T follicular helper cell (primary cell): ENCODE measurements at places on chromosomes 2 and 18.

DNA sequence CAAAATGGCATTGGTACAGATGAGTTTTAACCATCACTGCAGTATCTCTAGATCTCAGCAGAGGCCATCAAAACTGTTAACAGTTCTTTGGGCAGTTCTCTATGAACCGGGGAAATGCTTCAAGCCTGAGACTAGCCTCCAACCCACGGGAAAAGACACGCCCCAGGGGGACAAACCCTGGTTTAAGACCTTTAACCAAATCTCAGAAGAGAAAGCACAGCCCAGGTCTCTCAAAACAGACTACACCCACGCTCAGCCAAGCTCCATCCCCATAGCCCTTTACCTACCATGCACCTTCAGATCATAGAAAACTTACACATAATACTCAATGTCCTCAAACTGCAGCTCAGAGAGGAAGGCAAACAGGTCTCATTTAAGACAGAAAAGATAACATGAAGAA is 78.3 kb downstream of the TMEM163 start:
- no peak for DNase-seq

DNA sequence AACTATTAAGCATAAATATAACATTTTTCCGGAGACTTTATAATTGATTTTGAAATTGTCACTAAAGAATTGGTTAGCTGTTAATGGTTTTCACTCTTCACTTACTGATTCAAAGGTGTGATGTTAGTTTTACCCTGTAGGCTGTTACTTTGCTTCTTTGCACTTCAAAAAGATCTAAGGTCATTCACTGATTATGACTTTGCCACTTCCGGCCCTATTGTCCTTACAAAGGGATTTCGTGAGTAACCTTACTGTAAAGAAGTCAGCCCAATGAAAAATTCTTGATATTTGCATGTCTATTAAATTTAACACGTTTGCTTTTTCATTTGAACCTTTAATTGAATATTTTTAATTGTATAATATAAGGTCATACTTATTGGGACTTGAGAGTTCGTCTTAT is 61.4 kb downstream of the GREB1L start:
- DNase-seq = no peak

DNA sequence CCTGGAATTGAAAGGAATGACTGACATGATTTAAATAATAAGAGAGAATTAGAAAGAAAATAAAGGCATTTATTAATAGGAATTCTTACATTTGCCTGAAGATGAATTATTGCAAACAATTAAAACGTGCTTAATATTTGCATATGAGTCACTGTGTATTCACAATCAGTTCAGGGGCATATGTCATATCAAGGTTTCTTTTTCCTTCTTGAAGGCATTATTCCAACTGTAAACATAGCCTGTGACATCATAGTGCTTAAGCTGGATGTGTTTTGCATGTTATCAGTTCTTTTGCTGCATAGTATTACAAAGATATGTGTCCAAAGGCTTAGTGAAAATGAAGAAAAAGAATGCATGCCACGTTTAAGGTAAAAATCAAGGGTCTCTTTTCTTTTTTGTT is 80.8 kb downstream of the MEIS1 start:
- DNase-seq = no peak

- DNase-seq = no peak
These were observed 327.2 kb upstream of the PKDCC start for GRCh38 chr2:41720331-41721251.

DNA sequence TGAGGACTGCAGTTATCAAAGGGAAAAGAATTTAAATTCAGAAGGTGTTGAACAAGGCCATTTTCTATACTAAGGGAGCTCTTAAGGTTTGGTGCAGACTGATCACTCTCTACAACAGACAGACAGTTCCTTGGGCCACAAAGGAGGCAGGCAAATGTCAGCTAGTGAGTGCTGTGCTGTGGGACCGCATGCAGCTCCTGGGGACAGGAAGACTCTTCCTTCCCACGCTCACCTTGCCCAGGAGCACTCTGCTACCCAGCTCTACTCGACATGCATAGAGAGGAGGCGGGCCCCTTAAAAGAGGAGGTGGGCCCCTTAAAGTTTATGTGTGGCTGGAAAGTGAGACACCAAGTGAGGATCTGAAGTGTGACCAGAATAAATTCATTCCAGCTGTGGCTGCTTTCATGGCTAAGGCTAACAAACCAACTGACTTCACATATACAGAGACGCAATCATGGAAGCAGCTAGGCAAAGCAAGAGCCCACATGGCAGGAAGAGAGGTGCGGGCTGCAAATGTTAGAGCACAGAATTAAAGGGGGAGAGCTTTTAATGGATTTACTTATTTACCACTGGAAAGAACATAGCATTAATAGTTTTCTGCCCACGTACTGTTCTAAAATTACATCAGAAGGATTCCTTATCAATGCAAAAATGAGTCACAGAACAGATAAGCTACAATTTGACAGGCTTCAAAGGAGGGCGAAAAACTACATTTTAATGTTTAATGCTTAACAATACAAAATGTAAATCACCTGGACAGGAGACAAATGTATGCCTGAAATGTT is 101.4 kb upstream of the RNU4ATAC start:
- DNase-seq = no peak

GRCh38 chr18:68714366-68714711 is 569 bp downstream of the TMX3 start:
- no peak for DNase-seq

GRCh38 chr2:240811346-240812300 is 8.4 kb downstream of the KIF1A start:
- DNase-seq = no peak

GRCh38 chr18:13225261-13225660 is 6.7 kb downstream of the LDLRAD4 start:
- no peak for DNase-seq

- no peak for DNase-seq
These were observed 191.4 kb downstream of the PDE11A start for GRCh38 chr2:177881008-177881747.

DNA sequence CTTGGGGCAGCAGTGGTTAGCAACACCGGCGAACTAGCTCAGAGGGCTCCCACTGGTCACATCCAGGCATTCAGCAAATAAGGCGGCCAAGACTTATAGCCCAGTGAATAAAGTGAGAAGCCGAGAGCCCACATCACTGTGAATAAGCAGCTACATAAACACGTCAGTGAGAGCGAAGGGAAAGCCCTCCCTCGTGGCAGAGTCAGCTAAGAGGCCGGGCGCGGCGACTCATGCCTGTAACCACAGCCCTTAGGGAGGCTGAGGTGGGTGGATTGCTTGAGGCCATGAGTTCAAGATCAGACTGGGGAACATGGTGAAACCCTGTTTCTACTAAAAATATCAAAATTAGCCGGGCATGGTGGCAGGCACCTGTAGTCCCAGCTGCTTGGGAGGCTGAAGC is 5.2 kb downstream of the D2HGDH start:
- no peak for DNase-seq

- no peak for DNase-seq
These were observed 184.2 kb downstream of the NEDD4L start for GRCh38 chr18:58228176-58228575.

- no peak for DNase-seq
These were observed 45.8 kb upstream of the TANC1 start for GRCh38 chr2:158922601-158923000.
